ENCODE measurements at places on chromosomes 1 and 21. TPM values are rescaled to one million over a fixed set of nuclear protein-coding genes. Genes with fewer than 3 reads are reported as not detected.

DNA sequence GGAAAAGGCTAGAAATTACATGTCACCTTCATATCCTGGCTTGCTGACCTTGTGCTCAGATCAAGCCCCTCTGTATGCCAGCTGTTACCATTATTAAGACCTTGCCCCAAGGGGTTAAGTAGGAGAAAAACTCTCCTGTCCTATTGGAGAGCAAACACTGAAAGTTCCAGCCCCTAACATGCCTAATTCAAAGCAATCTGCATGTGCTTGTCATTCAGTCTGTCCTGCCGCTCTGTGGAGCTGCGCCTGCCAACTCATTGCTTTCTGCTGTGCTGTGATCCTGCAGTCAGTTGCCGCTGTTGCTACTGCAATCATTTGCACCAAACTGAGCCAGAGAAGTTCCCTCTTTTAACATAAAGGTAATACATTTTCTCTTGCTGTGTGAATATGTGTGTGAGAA, 113.4 kb downstream of the DISP1 start:
- H3K27ac ChIP-seq: peak overlapping the region; percentile 0
- H3K27me3 ChIP-seq: no peaks in the 10 kb centered on the region
- no peaks in the 10 kb centered on the region for H3K4me1 ChIP-seq
- peak overlapping the region; percentile 8 for H3K4me3 ChIP-seq
- DNase-seq: peak; percentile 62

Gene SH3BGR
- 3.5 TPM for total RNA-seq

DNA sequence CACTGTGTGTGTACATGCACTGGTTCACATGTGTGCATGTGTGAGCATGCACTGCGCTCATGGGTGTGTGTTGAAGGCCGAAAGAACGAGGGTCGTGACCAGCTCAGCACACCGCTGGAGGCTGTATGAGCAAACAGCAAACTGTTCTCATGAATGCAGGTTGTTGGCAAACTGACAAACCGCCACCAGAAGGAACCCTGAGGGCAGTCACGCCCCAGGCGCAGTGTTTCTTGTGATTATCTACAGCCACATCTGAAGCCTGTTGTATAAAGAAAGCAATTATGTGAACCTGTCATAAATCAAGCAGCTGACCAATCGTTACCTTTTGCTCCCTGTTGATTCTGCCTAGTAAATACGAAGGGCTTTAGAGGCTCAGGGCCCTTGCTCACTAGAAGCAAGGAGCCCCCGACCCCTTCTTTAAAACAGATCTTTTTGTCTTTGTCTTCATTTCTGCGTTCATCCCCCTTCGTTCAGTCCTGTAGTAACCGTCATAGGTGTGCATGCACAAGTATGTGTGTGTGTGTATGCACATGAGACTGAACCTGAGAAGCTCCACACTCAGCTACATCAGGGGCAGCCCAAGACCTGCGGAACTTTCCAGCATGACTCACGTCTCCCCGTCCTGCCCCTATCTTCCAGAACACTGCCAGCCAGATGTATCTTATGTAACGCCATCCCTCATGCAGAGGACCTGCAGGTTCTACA, 16.8 kb upstream of the RIPK4 start:
- no peaks in the 10 kb centered on the region for H3K36me3 ChIP-seq
- H3K27ac ChIP-seq: no peak overlapping the region
- H3K27me3 ChIP-seq: no peaks in the 10 kb centered on the region
- H3K4me3 ChIP-seq: no peak overlapping the region
- H3K4me1 ChIP-seq: no peaks in the 10 kb centered on the region

Gene ILDR2
- 0.32 TPM for total RNA-seq

Gene CNN3
- 57.1 TPM for total RNA-seq

GRCh38 chr21:43987509-43987908, 24.6 kb upstream of the TRAPPC10 start:
- no peaks in the 10 kb centered on the region for H3K36me3 ChIP-seq
- DNase-seq: no peak
- H3K4me3 ChIP-seq: no peak overlapping the region
- H3K27me3 ChIP-seq: no peaks in the 10 kb centered on the region
- no peak overlapping the region for H3K27ac ChIP-seq
